ENCODE measurements at places on chromosomes 3 and 15.
A peak's percentile ranks its signal among the peaks of the same experiment; 100 is the strongest.

DNA sequence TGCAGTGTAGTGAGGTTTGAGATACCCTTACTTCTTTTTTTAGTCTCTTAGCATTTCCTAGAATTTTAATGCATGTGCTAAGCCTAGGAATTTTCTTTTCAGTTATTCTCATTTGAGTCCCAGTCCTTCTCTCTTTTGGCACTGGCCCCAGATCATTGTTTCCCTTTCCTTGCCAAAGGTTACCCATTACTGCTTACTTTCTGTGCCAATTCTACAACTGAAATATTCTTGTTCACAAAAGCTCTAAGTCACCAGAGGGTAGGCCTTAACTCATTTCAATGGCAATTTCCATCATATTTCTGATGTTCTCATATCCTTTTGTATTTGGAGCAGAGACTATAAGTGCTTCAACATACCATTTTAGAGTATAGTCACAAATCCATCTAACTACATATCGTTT lies 199.6 kb upstream of the CBLB start:
- no peak for DNase-seq

- DNase-seq, result no peak
These were observed 61.2 kb downstream of the TSC22D2 start for GRCh38 chr3:150469031-150469930.

DNA sequence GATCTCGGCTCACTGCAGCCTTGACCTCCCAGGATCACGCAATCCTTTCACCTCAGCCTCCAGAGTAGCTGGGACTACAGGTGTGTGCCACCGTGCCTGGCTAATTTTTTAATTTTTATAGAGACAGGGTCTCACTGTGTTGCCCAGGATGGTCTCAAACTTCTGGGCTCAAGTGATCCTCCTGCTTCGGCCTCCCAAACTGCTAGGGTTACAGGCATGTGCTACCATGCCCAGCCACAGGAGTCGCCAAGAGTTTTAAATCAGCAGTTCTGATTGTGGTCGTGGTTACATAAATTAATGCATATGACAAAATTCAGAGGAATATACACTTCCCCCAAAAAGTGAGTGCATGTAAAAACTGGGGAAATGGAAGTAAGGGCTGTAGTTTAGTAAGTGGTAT lies 32.9 kb downstream of the MEGF11 start:
- DNase-seq, result no peak

- DNase-seq, result no peak
These were observed 71.2 kb downstream of the MAP2K5 start for GRCh38 chr15:67613708-67614107.

DNA sequence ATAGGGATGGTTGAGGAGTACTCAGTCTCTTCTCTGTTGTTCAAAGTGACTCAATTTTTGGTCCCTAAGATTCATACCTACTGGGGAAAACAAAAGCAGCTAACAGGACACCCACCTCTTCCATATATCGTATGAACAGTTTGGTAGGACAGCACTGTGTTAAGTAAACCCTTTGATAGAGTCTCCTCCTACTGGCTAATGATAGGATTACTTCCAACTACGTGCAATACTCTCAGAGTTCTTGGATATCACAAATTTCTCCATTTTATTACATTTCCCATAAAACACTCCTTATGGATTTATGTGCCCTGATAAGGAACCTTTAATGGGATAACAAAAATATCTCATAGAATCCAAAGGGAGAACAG lies 200.2 kb upstream of the GOLGA6L4 start:
- no peak for DNase-seq

- no peak for DNase-seq
These were observed 58.1 kb upstream of the MEF2A start for GRCh38 chr15:99507504-99508310.

DNA sequence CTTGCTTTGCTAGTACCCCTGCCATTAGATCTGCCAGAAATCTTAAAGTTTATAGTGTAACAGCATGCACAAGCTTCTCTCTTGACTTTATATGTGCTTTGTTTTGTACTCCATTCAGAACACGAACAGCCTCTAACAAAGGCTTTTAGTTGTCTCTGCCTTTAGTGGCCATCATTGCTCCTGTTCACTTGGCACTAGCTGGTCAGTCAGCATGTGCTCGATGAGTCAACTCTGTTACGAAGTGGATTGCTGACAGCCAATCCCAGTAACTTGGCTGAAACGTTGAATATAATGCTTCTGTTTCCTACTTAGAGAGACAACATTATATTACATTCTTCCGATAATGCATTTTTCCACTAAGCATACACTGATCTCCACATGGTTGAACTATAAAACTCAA lies 349.2 kb downstream of the NAALADL2 start:
- DNase-seq, result no peak

- peak; percentile 91 for DNase-seq
These were observed 56.5 kb downstream of the NEK11 start for GRCh38 chr3:131082871-131083863.

- no peak for DNase-seq
These were observed 513.3 kb upstream of the CFAP20DC start for GRCh38 chr3:59563072-59563605.

GRCh38 chr3:80350771-80351170 lies 583.0 kb upstream of the ROBO1 start:
- no peak for DNase-seq

- DNase-seq, result no peak
These were observed 100.9 kb downstream of the MYO5A start for GRCh38 chr15:52427804-52428203.

DNA sequence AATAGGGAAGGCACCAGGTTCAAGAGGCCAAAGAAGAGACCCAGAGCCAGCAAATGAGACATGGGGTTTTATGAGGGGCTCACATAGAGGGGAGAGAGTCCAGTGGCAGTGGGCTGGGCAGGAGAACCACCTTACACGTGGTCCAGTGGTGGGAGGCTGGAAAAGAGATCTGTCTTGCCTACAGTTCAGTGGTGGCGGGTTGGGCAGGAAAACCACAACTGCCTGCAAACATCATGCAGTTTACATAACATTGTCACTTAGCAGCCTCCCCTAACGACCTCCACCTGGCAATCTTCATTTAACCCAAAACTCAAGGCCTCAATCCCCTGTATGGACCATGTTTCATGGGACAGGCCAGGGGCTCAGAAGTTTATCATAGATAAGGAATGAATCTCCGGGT lies 29.1 kb downstream of the CRYGS start:
- DNase-seq, result no peak

DNA sequence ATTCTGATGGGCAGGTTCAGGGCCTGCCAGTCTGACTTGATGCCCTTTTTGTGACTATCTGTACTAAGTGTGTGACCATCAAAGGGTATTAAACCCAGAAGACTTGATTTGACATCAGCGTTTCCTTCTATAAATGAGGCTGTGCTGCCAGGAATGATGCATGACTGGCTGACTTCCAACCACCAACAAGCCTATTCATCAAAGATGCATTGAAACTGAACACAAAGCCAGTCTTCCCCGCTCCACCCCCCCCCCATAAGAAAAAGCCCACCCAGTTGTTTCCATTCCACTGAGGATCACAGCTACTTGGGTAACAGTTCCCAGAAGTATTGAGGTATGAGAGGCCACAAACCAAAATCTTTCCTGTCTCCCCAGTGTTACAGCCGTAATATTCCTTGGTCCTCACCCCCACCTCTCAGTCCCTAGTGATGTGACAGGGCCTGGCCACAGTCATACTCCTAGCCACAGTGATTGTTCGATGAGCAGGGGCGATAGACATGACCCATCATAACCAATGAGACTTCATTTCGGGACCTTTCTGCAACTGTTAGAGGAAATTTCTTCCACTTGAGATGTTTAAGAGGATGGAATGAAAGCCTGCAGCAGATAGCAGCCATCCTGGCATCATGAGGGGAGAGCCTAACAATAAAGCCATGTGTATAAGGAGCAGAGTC lies 22.6 kb downstream of the SH3BP5 start:
- no peak for DNase-seq

DNA sequence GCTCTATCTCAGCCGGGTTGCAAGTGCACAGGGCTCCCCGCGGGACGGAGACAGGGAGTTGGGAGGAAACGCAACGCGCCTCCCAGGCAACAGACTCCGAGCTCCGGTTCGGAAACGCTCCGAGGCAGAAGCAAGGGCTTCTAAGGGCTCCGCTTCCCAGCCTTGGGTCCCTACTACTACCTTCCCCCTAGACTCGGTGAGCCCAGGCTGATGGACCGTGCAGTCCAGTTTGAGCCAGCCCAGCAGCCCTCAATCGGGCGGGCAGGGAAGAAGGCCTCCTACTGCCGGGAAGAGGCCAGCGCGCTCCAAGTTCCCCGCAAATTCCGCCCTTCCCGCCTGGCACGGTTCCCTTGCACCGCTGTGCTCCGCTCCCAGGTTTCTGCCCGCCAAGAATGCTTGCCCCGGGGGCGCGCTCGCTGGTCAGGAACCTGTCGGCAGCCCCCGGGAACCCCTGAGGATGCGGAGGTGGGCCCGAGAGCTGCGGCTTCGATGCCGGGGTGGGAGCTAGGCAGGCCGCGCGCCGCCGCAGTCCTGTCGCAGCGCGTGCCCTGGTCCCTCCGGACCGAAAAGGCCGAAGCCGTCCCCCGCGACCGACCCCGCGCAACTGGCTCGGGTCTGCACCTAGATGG lies 728 bp downstream of the TRANK1 start:
- DNase-seq, result peak; percentile 63

- DNase-seq, result no peak
These were observed 23.9 kb upstream of the TRA2B start for GRCh38 chr3:185961675-185962232.

GRCh38 chr3:127760361-127760760 lies 62.0 kb downstream of the MGLL start:
- DNase-seq, result no peak

GRCh38 chr3:176961916-176962315 lies 235.4 kb downstream of the TBL1XR1 start:
- no peak for DNase-seq

DNA sequence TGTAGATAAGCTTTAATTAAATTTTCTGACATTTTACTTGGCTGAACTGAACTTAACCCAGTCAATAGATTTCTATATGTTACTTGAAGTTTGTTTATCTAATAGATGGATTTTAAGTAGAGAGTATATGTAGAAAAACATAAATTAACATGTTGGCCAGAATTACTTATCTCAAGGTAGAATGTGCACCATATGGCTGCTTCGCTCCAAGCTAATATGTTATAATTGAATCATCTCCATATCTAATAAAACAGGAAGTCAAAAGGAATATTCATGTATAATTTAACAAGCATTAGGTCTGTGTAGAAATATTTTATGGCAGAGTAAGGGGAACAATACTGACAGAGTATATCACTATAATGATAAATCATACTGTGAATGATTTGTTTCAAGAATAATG lies 650.7 kb upstream of the ALCAM start:
- DNase-seq, result no peak

- no peak for DNase-seq
These were observed 106.7 kb downstream of the GABRB3 start for GRCh38 chr15:26665957-26666791.

GRCh38 chr15:65767895-65768294 lies 24.2 kb downstream of the DENND4A start:
- DNase-seq, result no peak

DNA sequence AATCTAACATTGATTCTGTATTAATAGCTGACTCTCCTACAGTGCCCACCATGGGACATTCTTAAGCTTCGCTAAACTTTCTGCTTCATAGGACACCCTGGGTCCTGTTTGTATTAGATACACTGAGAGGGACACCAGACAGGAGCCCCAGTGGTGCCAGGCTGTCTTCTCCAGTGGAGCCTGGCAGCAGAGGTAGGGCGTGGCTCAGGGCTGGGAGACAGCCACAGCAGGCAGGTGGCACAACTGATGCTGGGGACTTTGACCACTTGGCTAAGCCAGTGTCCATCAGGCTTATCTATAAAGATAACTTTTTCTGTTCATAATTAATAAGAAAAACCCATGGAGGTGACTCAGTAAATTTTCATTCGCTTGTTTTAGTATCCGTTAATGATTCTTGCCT lies 21.8 kb downstream of the NIPA1 start:
- no peak for DNase-seq

DNA sequence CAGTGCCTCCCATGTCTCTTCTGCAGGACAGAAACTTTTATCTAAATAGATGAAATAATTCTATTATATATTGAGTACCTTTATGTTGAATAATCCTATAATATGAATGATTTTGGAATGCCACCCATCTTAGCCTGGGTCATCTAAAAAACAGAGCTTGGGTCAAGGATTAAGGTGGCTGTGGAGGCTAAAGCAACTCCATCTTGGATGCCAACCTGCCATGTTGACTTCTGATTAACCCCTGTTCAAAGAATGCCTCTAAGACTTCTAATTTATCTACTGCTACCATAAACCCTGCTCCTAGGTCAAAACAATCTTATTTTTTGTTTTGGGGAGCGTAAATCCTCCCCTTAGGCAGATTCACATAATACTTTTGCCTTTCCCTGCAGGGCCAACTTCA lies 31.5 kb upstream of the C15orf39 start:
- DNase-seq, result no peak

DNA sequence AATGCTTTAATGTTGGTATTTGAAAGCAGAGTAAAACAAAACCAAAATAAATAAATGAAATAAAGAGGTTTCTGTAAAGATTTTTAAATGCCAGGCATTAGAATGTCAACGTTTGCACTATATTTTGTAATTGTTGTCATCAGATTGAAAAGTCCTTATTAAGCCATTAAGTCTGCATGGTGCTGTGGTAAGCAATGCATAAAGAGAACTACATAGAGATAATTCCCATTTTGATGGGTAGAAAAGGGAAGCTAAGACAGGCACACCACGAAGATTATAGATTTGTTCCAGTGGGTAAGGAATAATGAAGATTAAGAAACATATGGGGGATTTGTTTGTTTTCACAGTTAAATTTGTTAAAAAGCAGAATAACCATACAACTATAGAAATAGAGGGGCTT lies 52.5 kb upstream of the PPARG start:
- DNase-seq, result no peak

GRCh38 chr3:183193762-183194689 lies 31.5 kb upstream of the LAMP3 start:
- no peak for DNase-seq

DNA sequence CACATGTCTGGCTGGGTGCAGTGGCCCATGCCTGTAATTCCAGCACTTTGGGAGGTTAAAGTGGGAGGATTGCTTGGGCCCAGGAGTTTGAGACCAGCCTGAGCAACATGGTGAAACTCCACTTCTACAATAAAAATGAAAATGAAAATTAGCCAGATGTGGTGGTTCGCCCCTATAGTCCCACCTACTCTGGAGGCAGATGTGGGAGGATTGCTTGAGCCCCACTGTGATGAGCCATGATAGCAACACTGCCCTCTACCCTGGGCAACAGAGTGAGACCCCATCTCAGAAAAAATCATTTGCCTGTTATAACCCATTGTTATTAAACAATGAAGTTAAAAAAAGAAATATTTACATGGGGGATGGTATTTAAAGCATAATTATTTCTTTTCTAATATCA lies 240.1 kb upstream of the ZPLD1 start:
- no peak for DNase-seq

Measured in amygdala (tissue), 56 donors.